ENCODE measurements at places on chromosomes 1 and 21.
A peak's percentile ranks its signal among the peaks of the same experiment; 100 is the strongest.

DNA sequence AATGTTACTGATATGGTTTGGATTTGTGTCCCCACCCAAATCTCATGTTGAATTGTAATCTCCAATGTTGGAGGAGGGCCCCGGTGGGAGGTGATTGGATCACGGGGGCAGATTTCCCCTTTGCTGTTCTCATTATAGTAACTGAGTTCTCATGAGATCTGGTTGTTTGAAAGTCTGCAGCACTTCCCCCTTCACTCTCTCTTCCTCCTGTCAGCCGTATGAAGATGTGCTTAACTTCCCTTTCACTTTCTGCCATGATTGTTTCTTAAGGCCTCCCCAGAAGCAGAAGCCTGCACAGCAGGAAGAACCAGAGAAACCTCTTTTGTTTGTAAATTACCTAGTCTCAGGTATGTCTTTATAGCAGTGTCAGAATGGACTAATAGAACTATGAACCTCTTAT is 28.4 kb downstream of the TRIM33 start:
- DNase-seq = peak; percentile 59

DNA sequence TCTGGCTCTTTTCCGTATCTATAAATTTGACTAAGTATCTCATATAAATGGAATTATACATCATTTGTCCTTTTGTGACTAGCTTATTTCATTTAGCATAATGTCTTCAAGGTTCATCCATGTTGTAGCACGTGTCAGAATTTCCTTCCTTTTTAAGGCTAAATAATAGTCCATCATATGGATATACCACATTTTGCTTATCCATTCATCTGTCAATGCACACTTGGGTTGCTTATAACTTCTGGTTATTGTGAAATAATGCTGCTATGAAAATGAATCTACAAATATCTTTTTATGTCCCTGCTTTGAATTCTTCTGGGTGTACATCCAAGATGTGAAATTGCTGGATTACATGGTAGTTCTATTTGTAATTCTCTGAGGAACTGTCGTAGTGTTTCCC is 119.6 kb downstream of the RHOU start:
- DNase-seq = no peak

DNA sequence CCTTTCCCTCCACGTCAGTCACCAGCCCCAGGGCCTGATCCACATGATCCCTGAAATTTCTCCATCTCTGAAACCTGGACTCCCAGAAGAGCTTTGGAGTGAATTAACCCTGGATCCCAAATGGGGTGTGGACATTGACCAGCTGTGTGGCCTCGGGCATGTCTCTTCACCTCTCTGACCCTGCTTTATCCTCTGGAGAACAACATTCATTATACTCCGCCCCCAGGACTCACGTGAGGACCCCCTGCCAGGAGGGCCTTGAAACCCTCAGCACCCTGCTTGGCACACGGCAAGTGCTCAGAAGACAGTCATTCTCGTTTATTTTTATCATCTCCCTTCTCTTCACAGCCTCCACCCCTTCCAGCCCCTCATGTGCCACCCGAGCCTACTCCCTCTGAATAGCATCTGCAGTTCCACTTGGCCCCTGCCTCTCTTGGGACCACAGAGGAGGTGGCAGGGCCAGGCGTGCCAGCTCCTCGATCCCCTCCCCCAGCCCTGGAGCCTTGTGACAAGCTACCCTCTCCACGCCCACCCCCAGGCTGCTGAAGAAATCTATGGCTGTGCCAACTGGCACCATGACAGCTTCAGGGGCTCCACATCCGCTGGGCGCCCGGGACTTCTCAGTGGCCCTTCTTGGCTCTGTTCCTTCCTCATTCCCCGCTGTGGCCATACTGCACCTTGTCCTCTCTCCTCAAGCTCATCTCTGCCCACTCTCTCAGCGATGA is 18.0 kb downstream of the ADGRB2 start:
- DNase-seq = no peak

- DNase-seq = no peak
Observed at GRCh38 chr1:34060901-34061415, 104.1 kb downstream of the CSMD2 start.

DNA sequence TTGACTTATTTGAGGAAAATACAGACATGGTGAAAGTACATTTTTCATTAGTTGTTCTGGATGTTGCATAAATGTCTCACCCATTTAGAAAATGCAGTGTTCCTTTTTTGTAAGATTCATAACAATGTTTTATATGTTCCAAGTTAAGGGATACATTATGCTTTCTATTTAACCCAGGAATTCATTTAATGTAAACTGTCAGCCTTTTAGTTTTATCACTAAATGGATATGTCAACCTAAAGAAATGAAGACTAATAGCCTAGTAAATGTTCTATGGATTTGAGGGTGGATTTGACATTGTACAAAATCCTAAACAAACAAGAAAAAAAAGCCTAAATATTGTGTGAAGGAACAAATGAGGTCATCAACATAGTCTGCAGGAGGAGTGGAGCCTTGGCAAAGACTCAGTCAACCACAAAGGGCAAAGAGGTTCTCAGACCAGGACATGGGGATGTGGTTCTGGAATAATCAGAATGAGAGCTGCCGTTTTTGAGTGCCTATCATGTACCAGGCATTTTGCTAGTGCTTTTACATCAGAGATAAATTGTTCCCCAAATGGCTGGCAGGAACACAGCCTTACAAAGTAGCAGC is 8.8 kb upstream of the INSL5 start:
- DNase-seq = no peak

DNA sequence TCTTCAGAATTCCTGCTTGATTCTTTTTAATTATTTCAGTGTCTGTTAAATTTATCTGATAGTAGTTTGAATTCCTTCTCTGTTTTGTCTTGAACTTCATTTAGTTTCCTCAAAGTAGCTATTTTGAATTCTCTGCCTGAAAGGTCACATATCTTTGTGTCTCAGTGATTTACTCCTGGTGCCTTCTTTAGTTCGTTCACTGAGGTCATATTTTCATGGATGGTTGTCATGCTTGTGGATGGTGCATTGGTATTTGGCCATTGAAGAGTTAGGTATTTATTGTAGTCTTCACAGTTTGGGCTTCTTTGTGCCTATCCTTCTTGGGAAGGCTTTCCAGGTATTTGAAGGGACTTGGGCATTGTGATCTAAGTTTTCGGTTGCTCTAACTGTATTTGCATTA is 267.9 kb downstream of the HHAT start:
- no peak for DNase-seq

- DNase-seq = no peak
Observed at GRCh38 chr21:28426545-28426944, 566.1 kb downstream of the LTN1 start.

- DNase-seq = no peak
Observed at GRCh38 chr1:78722947-78723346, 73.3 kb downstream of the IFI44 start.

DNA sequence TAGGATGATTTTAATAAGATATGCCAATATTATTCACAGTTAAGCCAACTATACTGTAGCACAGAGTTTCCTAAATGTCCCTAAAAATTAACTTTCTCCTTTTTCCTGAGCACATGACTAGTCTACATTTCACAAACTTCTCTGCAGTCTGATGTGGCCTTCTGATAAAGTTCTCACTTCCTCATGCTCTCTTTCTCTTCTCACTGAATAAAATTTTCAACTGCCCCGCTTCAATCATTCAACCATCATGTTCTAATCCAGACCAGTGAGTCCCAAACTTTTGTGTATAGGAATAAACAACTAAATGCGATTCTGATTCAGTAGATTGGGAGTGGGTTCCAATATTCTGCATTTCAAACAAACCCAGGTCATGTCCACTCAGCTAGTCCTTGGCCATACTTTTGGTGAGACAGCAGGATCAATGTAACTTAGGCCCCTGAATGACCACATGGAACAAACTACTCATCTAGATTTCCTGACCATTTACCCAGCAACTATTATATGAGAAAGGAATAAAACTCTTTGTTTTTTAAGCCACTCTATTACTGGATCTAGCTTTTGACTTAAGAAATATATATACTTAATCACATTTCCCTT is 20.1 kb downstream of the TUT4 start:
- no peak for DNase-seq

DNA sequence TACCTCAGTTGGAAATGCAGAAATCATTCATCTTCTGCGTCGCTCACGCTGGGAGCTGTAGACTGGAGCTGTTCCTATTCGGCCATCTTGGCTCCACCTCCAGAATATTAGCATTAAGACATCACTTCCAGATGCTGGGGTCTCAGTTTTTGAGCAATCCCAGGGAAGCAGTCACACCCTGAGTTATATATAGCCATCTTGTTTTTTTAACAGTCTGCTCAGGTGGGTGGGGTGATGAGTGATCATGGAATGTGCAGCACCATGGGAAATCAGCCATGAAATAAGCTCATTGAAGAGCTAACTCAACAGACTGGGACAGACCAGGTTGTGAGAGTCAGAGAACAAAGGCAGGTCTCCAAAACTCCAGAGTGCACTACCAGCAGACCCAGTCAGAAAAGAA is 27.0 kb upstream of the HMGB4 start:
- DNase-seq = no peak

GRCh38 chr1:177998696-177999631 is 29.1 kb upstream of the SEC16B start:
- DNase-seq = no peak

DNA sequence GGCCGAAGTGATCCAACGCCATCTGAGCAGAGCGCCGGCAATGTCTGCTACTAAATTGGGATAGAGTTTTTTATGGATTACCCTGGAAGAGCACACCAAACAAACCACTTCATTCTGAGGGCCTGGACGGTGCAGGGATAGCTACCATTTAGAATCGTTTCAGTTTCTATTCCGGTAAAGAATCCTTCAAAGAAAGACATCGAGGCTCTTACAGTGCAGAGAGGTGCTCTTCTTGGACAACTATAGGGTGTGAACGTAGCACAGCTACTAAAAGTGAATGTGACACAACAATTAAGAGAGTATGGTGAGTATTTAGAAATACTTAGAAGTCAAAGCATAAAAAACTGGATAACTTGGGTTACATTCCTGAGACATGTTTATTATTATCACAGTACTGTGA is 16.1 kb downstream of the HIVEP3 start:
- no peak for DNase-seq

DNA sequence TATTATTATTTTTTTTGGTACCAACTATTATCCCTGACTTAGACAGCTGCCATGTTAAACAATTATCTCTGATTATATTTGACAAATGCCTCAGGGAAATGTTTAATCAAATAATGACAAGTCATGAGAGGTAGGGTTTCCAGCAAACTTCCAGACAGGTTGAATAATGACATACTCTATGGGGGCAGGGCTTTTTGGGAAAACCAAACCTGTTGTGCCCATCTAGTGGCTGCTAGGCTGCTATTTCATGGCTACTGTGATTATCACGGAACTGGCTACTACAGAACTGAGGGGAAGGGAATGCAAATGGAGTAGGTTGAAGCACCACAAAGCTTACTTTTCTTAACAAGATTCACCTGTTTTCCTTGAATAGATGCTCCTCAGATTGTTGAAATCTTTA is 77.6 kb downstream of the DUSP10 start:
- no peak for DNase-seq

DNA sequence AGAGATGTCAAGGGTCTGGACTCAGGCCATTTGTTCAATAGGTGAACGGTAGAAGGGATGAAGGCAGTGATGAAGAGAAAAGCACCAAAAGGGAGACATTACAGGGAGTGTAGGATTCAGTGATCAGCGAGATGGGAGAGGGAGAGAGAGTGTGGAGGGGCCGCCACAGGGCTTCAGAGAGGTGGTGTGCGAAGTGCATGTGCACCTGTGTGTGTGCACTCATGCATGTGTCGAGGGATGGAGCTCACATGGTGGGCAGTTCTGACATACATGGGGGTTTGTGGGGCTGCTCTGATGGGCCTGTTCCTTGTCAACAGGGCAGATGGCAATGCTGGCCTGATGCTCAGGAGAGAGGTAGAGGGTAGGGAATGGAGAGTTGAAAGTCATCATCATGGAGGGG is 11.4 kb upstream of the KCNA2 start:
- DNase-seq = no peak

GRCh38 chr1:170987424-170987823 is 52.1 kb downstream of the MROH9 start:
- no peak for DNase-seq

DNA sequence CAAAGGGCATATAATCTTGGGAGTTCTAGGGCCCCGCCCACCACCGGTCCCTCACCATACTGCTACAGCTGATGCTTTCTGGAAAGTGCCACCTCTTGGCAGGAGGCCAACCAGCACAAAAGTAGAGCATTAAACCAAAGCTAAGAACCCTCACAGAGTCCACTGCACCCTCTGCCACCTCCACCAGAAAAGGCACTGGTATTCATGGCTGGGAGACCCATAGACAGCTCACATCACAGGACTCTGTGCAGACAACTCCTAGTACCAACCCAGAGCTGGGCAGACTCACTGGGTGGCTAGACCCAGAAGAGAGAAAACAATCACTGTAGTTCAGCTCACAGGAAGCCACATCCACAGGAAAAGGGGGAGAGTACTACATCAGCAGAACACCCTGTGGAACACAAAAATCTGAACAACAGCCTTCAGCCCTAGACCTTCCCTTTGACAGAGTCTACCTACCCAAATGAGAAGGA is 10.8 kb downstream of the THEM4 start:
- peak; percentile 41 for DNase-seq

DNA sequence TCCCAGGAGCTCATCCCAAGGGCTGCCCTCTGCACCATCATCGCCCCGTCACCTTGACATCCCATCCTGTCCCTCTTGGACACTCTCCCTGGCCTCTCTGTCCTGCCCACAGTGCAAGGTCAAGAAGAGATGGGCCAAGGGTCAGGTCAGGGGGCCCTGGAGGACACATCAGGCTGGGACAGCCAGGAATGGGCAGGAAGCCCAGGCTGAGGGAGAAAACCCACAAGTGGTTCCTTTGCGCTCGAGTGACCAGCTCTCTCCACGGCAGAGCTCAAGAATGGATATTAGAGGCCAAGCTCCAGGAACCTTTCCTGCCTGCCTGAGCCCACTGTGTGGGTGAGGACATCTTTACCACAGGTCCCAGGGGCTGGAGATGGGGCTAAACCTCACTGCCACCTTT is 41.0 kb downstream of the KCNN3 start:
- no peak for DNase-seq

DNA sequence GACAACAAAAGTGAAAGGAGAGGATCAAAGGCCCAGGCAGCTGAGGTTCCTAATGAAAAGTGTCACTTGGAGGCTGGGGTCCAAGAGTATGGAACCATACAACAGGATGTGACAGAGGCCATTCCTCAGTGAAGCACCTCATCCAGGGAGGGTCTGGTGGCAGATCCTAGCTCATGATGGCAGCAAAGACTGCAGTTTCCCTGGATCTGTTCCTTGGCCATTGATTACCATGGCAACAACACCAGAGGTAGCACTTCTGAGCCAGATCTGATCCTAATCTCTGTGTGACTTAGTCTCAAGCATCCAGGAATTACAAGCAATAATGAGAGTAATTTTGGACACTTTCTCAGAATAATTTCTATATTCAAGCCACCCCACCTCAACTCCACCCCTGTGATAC is 12.9 kb downstream of the FAM177B start:
- no peak for DNase-seq

DNA sequence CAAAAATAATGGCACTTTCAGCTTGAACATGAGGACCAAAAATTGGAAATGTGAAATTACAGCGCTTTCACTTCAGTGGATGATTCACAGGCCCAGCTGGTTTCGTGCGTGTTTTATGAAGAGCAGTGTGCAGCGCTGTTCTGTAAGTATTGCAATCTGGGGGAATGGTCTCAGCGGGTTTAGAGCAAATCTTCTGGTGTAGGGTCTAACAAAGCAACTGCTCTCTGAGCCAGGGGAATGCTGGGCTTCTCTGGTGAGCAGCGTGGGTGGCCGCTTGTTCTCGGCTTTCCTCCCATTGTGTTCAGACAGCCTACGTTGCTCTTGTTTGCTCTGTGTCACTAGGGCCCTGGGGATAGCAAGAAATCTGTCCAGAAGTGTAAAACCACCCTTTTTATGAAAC is 42.4 kb upstream of the GADD45A start:
- no peak for DNase-seq

Data from PC-9 (cell line).